Stimulated activated CD4-positive, alpha-beta T cell treated with anti-CD3 and anti-CD28 coated beads, Interleukin-12 subunit alpha, Interleukin-12 subunit beta, amount 100 ng/mL, for 48 hours (primary cell): ENCODE measurements at places on chromosomes 16 and 17.

GRCh38 chr17:48544349-48545021, 424 bp downstream of the HOXB2 start:
- DNase-seq = no peak

DNA sequence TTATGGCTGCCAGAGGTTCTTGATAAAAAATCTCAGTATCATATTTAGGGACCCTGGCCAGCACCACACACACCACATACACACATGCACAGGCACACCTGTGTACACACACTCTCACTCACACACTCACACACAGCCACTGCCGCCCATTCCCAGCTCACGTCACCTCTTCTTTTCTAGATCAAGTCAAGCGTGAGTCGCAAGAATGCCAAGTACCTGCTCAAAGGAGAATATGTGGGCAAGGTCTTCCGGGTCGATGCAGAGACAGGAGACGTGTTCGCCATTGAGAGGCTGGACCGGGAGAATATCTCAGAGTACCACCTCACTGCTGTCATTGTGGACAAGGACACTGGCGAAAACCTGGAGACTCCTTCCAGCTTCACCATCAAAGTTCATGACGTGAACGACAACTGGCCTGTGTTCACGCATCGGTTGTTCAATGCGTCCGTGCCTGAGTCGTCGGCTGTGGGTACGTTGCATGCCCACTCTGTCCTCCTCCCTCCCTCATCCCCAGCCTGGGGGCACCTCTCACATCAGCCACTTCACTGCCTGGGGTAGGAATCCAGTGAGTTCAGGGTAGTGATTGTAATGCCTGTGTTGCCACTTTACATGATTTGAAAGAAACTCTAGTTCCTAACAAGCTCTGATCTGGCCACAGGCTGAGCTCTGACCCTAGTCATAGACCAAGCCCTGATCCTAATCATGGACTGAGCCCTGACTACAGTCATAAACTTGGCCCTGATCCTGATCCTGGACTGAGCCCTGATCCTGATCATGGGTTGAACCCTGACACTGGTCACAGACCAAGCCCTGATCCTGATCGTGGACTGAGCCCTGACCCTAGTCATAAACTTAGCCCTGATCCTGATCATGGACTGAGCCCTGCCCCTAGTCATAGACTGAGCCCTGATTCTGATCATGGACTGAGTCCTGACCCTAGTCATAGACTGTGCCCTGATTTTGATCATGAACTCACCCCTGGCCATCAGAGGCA, 20.4 kb downstream of the CDH5 start:
- no peak for DNase-seq

DNA sequence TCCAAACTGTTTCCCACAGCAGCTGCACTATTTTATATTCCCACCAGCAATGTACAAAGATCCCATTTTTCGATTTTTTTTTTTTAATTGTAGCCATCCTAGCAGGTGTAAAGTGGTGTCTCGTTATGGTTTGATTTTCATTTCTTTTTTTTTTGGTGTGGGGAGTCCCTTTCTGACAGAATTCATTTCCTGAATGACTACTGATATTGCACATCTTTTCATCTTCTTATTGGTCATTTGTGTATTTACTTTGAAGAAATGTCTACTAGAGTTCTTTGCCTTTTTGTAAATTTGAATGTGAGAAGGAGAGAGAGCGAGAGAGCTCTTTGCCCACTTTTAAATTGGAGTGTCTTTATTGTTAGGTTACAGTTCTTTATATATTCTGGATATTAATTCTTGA, 14.0 kb downstream of the CYB5B start:
- DNase-seq = no peak

- DNase-seq = no peak
Measured at GRCh38 chr16:76654088-76654820, 377.1 kb downstream of the CNTNAP4 start.

GRCh38 chr17:31401456-31402254, 10.2 kb downstream of the RAB11FIP4 start:
- no peak for DNase-seq
